ENCODE measurements at places on chromosomes 5 and 9.
A peak's percentile ranks its signal among the peaks of the same experiment; 100 is the strongest.

DNA sequence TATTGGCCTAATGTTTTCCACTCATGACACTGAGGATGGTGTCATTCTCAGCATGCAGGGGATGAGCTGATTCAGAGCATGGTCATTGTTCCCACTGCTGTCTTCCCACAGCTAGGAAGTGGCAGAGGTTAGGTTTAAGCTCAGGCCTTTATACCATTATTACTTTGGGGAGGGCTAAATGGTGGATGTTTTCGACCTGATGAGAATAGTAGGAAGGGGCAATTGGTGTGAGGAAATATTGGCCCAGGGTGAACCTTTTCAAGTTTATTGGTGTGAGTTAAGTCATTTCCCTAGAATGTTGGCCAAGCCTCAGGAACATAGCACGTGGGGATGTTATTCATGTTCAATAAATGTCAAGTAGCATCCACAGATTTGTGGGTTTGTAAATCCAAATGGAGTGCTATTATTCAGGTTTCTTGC, 59.6 kb downstream of the ARHGAP26 start:
- no peak for DNase-seq

GRCh38 chr9:109437286-109437685, 60.8 kb downstream of the PTPN3 start:
- DNase-seq: no peak

GRCh38 chr5:155767470-155767869, 559.5 kb upstream of the SGCD start:
- DNase-seq: no peak

DNA sequence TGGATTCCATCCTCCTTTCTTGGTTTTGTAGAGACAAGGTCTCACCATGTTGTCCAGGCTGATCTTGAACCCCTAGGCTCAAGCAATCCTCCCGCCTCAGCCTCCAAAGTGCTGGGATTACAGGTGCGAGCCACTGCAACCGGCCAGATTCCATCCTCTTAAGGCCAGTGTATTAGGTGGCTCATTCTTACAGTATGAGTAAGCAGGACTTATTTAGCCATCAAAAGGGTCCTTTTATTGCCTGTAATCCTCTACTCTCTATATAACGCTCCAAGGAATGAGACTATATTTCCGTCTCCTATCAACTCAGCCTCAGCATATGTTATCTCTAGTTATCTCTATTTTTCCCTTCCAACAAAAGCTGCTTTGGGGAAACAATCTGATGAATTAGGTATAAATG, 3.0 kb upstream of the ERBIN start:
- no peak for DNase-seq

DNA sequence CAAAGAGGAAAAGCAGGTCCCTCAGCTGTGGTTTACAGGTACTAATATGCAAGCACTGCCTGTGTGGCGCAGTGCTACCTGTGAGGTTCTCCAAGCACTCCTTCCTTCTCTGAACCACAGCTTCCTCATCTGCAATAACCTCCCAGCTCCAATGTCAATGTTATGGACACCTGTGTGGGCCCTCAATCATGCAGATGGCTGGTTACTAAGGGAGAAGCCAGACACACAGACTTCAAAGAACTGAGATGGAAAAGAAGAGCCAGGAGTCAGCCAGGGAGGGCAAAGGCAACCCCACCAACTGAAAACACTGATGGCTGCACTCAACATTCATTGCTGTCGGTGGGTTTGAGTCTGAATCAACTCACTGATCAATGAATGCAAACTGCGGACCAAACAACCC, 77.7 kb downstream of the NR6A1 start:
- DNase-seq: no peak

GRCh38 chr5:115778417-115778816, 38.0 kb downstream of the CDO1 start:
- DNase-seq: no peak

GRCh38 chr5:110738503-110738811, 350 bp upstream of the SLC25A46 start:
- DNase-seq: peak; percentile 66

GRCh38 chr5:94218374-94218773, 400.0 kb downstream of the KIAA0825 start:
- no peak for DNase-seq

- no peak for DNase-seq
These were observed 546.6 kb upstream of the PTPRD start for GRCh38 chr9:11159318-11159862.

GRCh38 chr5:143113461-143113860, 290.0 kb downstream of the NR3C1 start:
- DNase-seq: no peak

GRCh38 chr5:59436364-59437148, 457.0 kb downstream of the PDE4D start:
- no peak for DNase-seq

DNA sequence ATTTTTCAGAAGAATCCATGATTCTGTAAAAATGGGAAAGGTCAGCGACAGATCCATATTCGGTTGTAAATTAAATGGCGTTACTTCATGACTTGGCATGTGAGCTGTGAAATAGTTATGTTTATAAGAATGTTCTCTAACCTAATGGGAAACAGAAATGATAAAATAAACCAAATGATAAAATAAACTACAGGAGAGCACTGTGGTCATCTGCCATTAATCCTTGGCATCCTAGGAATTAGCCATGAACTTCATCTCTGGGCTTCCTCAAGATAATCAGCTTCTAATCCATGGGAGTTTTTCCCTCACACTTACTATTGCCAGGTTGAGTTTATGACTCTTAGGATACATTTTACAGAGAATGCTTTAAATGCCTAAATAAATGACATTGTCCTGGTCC, 94.6 kb upstream of the SLC30A5 start:
- DNase-seq: no peak

- DNase-seq: no peak
These were observed 2.3 kb downstream of the TGFBI start for GRCh38 chr5:136030956-136031611.

DNA sequence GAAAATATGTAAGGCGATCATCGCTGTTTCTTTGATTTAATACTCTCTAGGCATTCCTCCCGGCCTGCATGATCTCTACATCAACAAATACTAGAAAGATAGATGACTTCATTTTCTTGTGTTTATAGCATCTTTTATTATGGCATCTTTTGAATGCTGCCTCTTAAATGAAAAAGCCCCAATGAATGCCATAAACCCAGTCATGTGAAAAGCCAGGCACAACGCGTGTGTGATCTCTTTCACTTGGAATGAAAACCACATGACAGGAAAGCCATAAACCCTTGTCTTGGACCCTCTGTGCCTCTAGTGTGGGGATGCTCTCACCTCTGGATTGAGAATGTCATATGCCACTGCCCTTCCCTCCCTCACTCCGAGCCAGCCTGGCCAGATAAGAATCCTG, 476.2 kb downstream of the SEMA5A start:
- DNase-seq: no peak

GRCh38 chr5:157384971-157385709, 74.9 kb upstream of the NIPAL4 start:
- DNase-seq: no peak

DNA sequence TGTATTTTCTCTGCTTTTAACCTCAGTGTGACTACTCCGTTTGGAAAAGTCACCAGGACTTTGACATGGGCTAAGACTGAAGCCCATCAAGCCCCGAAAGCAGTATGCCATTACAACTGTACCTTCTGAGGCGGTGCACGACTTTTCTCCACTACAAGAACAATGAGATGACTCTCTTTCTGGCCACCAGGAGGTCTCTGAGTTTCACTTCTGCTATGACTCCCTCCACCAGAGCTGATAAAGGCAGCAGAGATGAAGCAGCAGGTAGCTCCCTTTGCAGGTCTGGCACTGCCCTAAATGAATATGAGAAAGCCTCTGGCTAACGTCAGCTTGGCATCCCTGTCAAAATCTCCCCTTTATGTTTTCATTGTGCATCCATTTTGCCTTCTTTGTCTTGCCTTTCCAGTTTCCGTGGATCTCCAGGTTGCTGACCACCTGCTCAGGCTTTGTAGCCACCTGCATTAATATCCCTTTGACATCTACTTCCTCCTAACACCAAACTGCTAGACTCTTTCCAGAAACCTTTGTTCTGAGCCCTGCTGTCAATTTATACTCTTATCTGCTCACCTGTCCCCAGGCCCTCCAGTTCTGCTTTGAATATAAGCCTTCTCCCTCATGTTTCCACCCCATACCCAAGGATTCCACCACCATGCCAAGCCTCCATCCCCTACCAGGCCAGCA, 221.7 kb downstream of the ZNF608 start:
- DNase-seq: peak; percentile 45

GRCh38 chr5:178242416-178242815, 9.8 kb upstream of the PHYKPL start:
- no peak for DNase-seq

Measured in GM10248 (cell line).